ENCODE measurements at places on chromosomes 6 and 20.
A peak's percentile ranks its signal among the peaks of the same experiment; 100 is the strongest.

- no peaks in the 10 kb centered on the region for H3K27me3 ChIP-seq
- no peaks in the 10 kb centered on the region for H3K4me1 ChIP-seq
- no peak for DNase-seq
- H3K4me3 ChIP-seq: no peak overlapping the region
- no peaks in the 10 kb centered on the region for H3K36me3 ChIP-seq
Observed at GRCh38 chr6:513058-513457, 121.5 kb downstream of the IRF4 start.

DNA sequence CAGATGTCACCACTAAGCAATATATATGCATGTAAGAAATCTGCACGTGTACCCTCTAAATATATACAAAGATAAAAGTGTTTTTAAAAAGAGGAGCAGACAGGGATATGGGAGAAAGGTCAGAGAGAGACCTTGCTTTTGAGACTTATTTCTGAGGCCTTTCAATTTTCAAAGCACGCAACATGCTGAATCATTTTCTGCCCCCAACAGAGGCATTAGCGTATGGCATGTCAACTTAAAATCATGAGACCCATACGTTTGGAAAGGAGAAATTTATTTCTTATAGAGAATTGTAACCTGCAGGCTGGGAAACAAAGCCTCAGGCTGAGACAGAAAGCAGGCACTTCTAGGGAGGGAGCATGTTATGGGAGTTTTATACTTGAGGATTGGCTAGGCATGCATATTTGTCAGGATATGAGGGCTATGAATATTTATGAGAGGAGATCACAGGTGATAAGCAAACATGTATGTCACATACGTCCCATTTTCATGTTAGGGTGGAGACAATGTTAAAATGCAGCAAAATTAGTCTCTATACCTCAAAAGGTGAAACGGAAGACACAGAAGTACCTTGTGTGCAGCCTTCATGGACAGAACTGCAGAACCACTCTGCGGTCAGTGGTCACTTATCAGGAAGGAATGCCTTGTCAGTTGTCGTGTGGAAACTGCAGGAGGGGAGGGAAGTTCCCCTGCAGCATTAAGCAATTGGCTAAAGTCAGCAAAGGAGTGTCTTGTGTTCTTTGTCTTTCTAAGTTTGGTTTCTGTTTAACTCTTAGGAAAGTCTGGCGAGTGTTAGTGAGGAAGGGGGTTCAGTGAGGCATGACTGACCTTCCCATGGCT, 6.3 kb upstream of the GABRR2 start:
- no peaks in the 10 kb centered on the region for H3K4me1 ChIP-seq
- peak overlapping the region; percentile 9 for H3K4me3 ChIP-seq
- no peaks in the 10 kb centered on the region for H3K27me3 ChIP-seq
- DNase-seq: no peak

- no peaks in the 10 kb centered on the region for H3K36me3 ChIP-seq
- peak overlapping the region; percentile 90 for H3K27ac ChIP-seq
- peaks cover 25% of the 10 kb centered on the region for H3K4me1 ChIP-seq
- DNase-seq: no peak
Observed at GRCh38 chr6:169212436-169212835, 41.2 kb downstream of the THBS2 start.

DNA sequence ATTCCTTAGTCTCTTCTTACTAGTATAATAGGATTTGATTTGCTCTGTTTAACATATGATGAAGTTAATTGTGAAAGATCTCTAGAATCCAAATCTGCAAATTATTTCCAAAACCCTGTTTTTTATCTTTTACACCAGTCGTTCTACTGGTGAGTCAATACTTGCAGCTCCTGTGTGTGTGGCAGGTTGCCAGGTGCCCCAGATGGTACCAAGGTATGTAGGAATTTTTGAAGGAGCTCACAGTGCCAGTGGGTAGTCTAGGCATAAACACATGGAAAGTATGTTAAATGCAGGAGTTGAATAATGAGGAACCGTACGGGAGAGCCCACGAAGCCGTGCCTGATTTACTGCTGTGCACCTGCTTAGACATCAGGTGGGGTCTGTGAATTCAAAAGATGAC, 192.2 kb downstream of the FARS2 start:
- DNase-seq: no peak
- no peaks in the 10 kb centered on the region for H3K4me1 ChIP-seq
- H3K36me3 ChIP-seq: no peaks in the 10 kb centered on the region
- H3K27me3 ChIP-seq: no peaks in the 10 kb centered on the region
- no peak overlapping the region for H3K27ac ChIP-seq

DNA sequence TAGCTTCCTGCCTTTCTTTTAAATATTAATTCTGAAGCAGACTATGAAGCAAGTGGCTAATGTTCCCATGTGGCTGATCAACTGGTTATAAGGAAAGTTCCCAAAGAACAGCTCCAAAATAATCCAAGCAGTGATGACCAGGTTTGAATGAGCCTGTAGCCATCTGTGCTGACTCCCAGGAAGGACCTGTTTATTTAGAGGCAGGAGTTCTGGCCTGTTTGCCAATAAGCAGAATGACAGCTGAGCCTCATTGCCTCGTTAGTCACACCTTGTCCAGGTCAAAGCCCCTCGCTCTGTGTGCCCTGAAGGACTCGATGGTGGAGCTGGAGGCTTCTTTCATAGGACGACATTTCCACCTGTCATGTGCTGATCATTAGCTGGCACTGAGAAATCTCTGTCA, 97.4 kb downstream of the TMEM170B start:
- no peak for DNase-seq
- no peaks in the 10 kb centered on the region for H3K27me3 ChIP-seq
- no peak overlapping the region for H3K27ac ChIP-seq
- no peak overlapping the region for H3K4me3 ChIP-seq
- no peaks in the 10 kb centered on the region for H3K36me3 ChIP-seq
- H3K4me1 ChIP-seq: no peaks in the 10 kb centered on the region
